ENCODE measurements at places on chromosomes 1 and 21.
A peak's percentile ranks its signal among the peaks of the same experiment; 100 is the strongest.

GRCh38 chr1:203408486-203409481, 57.9 kb upstream of the FMOD start:
- DNase-seq, result peak; percentile 78

DNA sequence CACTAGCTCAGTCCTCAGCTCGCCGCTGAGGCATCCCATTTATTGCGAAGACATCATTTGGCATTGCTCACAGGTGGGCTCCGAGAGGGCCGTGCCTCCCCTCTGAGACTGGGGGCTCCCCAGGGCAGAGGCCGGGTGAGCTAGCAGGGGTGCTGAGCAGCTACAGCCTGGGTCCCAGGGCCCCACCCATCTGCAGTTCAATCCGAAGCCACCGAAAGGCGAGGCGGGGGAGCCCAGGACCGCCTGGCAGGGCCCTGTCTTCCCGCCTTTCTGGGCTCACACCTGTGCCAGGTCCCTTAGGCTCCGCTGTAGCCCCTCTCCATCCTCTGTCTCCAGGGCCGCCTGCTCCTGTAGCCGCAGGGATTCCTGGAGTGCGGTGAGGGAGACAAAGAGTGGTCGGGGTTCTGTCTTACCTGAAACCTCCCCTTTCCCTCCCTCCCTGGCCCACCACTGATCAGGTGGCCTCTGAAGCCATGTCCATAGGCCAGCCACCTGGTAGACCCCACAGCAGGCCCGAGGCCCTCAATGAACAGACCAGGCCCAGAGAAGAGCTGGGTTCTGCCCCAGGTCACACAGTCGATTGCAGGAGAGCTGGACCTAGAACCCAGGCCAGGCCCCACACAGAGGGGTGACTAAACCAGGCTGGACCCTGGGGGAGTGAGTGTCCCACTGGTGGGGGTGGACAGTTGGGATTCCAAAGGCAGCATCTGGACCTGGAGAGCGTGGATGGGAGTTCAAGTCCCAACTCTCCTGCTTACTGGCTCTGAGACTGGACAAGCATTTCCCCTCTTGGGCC, 18.1 kb upstream of the NBPF1 start:
- no peak for DNase-seq

GRCh38 chr1:241829468-241829867, 18.5 kb upstream of the EXO1 start:
- no peak for DNase-seq

GRCh38 chr21:45253180-45253579, 34.5 kb downstream of the POFUT2 start:
- DNase-seq, result no peak

GRCh38 chr1:108816049-108816893, 40.6 kb downstream of the AKNAD1 start:
- peak; percentile 96 for DNase-seq

- no peak for DNase-seq
These were observed 10.3 kb downstream of the AGO1 start for GRCh38 chr1:35893051-35893879.

- no peak for DNase-seq
These were observed 183.7 kb upstream of the FAM78B start for GRCh38 chr1:166350490-166350889.

DNA sequence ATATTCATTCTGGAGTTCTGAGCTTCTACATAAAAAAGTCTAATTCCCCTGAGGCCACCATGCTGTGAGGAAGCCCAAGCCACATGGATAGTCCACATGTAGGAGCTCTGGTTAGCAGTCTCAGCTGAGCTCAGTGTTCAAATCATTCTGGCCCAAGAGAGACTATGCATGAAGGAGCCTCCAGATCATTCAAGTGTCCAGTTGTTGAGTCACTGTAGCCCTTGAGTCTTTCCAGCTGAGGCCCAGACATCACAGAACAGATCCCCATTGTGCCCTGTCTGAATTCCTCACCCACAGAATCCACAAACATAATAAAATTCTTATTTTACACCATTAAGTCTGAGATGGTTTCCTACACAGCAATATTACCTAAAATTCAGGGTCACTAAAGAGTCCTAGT, 107.0 kb upstream of the NGF start:
- DNase-seq, result no peak

DNA sequence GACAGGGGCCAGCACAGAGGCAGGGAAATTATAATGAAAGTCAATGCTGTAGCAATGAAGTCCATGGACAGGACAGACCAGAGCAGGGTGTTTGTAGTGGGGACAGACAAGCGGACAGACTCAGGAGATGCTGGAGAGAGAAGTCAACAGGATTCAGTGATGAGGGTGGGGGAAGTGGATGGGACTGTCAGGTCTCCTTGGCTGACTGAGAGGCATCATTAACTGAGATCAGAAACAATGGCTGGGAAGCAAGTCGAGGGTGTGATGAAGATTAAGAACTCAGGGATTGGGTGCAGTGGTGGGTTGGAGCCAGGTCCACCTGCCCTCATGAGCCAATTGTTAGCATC, 25.5 kb downstream of the CD58 start:
- DNase-seq, result no peak

DNA sequence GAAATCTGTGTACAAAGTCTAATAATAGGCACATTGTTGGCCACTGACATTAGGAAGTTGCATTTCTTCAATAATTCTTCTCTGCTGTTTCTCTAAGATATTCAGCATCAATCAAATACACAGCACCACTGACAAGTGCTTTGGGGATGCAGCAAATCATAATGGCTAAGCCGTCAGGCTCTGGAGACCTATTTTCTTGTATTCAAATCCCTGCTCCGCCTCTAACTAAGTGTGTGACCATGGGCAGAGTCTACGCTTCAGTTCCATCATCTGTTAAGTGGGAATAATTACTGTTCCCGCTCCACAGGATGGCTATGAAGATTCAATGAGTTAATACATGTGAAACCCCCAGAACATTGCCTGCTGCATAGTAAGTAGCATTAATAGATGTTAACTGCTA, 176.9 kb downstream of the ADGRL4 start:
- DNase-seq, result no peak

GRCh38 chr1:154586641-154587040, 19.1 kb downstream of the CHRNB2 start:
- DNase-seq, result no peak

GRCh38 chr1:81920245-81920740, 119.6 kb downstream of the ADGRL2 start:
- peak; percentile 80 for DNase-seq

DNA sequence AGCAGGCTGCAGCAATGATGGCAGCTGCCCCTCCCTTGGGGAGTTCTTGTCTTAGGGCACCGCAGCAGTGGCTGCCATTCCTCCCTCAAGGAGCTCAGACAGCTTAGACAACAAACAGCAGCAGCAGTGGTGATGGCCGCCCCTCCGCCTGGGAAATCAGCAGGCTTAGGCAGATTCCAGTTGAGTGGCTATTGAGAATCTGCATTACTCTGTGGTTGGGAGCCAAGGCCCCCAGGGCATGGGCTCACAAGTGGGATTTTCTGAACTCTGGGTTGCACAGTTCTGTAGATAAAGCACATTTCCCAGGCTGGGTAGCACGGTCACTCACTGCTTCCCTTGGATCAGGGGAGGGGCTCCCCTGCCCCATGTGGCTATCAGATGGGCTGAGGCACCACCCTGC, 1280.7 kb upstream of the TMPRSS15 start:
- no peak for DNase-seq

DNA sequence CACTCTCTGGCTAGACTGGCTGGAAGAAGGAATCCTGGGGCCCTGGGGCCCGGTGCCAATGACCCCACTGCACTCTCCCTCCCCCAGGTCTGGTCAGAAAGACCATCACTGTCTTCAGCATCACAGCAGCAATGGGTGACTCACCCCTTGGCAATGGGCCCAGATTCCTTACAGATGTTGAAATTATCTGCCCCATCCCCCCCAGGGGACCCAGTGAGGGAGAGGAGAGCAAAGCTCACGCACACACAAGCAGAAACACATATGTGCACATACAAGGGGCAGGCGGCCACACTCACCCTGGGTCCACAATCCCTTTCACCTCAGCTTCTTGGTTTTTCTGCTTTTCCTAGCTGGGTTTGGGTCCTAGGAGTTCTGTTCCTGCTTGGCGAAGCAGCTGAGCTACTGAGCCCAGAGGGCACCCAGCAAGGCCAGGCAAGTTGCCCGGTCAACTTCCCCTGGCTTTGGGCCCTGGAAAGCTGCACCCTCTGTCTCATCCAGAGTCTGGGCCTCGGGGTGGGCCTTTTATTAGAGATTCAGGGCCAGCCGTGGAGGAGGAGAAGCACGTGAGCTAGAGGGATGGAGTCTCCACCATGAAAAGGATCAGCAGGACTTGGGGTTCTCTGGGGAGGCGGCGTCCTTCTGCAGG, 2.6 kb downstream of the COL16A1 start:
- DNase-seq, result peak; percentile 99

DNA sequence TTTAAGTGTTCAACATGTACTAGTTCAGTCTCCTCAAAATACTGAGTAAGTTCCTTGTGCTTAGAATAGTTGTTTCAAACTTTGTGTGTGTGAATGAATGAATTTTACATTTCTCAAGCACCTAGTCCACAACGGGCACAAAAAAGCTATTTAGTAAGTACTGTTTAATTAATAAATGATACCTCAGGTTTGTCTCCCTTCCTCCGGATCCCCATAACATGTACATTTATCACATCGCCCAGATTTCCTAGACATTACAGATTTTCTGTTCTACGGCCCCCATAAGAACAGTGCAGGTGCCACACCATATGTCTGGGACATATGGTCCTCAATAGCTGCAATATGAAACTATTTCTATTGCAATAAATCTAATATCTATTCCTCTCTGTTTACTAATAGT, 1.3 kb upstream of the TTF2 start:
- no peak for DNase-seq

DNA sequence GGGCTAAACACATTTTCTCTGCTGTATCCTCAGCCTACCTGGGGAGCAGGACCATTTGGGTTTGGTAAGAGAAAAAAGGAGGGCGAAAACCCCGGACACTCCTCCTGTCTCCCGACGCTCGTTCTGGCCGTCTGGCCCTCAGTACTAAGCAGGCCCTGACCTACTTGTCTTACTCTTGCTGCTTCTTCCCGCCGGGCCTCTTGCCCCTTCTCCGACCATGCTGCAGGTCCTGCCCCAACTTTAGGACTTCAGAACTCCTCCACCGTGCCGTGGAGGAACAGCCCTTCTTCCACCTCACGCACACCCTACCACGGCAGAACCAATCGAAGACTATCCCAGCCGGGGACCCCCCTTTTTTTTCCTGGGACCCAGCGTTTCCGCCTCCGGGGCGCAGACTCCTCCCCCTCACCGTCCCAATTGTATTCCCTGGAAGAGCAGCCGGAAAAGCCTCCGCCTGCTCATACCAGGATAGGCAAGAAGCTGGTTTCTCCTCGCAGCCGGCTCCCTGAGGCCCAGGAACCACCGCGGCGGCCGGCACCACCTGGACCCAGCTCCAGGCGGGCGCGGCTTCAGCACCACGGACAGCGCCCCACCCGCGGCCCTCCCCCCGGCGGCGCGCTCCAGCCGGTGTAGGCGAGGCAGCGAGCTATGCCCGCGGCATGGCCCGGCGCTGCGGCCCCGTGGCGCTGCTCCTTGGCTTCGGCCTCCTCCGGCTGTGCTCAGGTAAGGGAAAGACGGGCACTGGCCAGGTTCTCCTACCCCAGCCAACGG, at the start of gene CHRNB2:
Gene CHRNB2, plus strand, starts transcription at position 393 of the 771 bp plus-strand sequence. Its CDS starts 267 bp downstream, at position 660.
- peak; percentile 45 for DNase-seq

DNA sequence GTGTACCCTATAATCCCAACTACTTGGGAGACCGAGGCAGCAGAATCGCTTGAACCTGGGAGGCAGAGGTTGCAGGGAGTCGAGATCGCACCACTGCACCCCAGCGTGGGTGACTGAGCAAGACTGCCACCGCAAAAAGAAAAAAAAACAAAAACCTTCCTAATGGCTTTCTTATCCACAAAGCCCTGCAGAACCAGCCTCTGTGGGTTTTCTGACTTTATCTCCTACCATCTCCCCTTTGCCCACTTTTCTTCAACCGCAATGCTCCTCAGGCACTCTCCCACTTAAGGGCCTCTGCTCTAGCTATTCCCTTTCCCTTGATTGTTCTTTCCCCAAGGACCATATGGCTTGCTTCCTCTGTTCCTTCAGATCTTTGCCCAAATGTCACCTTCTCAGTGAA, 67.9 kb upstream of the PUM1 start:
- DNase-seq, result no peak

DNA sequence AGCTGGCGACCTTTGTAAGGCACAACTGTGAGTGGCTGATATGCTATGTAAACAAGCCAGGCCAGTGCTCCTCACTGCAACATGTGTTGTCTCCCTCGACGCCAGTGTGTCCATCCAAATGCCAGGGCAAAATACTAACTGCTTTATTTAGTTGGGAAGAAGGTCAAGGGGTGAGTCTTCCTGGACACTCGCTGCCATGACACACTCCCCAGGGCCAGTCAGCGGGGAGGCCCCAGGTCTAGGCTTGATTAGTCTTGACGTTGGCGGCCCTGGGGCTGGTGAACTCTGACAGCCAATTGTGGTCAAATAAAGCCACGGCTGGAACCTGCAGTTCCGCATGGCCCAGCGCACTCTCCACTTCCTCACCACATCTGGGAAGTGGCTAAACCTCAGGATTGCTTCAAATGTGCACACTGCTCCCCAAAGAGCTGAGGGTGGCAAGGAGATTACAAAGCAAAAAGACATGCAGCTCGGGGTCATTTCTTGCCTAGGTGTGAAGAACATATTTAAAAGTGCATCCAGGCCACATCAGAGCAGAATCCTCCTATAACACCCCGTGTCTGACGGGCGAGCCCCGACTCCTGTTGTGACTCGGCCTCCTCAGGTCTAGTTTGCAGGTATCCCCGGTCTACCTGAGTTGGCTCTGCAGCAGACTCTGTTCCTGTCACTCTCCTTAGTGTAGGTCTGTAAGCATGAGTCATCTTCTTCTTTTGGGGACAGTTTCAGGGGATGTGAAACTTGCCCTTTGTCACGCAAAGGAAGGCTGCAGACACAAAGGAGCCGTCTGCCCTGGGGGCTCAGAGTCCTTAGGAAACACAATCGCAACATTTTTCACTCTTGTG, 183.5 kb downstream of the RUNX1 start:
- DNase-seq, result no peak

- DNase-seq, result no peak
These were observed 44.3 kb upstream of the EPS8L3 start for GRCh38 chr1:109807822-109808680.

GRCh38 chr21:25342816-25343215, 264.5 kb downstream of the MRPL39 start:
- peak; percentile 67 for DNase-seq

- DNase-seq, result no peak
These were observed 1.2 kb upstream of the SLC25A33 start for GRCh38 chr1:9537863-9538668.

GRCh38 chr21:15552914-15553494, 176.8 kb upstream of the USP25 start:
- DNase-seq, result peak; percentile 46
